ENCODE measurements at places on chromosomes 16 and 17.

- DNase-seq, result no peak
These were observed 236.3 kb downstream of the KCNJ2 start for GRCh38 chr17:70405492-70406220.

GRCh38 chr17:37676115-37676925, 33.1 kb upstream of the DDX52 start:
- DNase-seq, result no peak

- no peak for DNase-seq
These were observed 640.4 kb downstream of the CDH11 start for GRCh38 chr16:64481497-64481896.

DNA sequence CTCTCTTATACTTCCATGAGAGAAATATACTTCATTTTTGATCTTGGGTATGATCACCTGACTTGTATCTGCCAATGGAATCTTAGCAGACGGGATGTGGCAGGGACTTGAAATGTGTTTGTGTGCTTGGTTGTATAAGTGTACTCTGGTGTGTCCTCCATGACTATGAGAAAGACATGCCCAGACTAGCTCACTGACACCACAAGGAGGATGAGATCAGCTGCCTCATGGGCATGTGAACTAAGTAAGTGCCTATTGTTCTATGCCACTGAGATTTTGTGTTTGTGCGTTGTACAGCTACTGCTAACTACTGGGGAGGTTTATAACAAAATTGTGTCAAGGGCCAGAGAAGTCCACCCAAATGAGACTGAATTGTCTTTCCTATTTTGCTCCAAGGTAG, 402.2 kb upstream of the SALL1 start:
- DNase-seq, result no peak

DNA sequence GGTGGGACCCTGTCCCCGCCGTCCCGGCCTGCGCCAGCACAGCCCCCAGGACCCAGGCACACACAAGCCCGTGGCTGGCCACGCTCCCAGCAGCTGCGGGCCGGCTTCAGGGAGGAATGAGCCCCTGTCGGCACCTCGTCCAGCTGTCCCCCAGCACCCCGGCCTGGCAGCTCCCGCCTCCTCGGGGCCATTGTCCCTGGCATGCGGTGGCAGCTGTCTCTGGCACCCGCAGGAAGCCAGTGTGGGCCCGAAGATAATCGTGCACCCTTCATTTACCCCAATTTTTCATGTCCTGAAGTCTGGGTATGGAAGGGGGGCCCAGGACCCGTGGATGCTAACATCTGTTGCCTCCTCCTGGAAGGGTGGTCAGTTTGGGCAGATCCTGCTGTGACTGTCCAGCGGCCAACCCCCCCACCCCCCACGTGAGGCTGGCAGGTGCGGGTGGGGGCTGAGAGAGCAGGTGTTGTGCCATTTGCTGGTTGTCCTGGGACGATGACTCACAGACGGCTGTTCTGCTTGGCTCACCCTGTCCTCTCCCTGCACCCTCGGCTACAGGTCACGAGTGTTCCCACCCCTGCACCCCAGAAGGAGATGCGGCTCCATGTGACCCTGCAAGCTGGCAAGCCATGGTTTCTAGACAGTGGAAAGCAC, 4.0 kb upstream of the LMF1 start:
- no peak for DNase-seq

- DNase-seq, result no peak
These were observed 46.0 kb upstream of the ERCC4 start for GRCh38 chr16:13873835-13874438.

- no peak for DNase-seq
These were observed 338.3 kb downstream of the BCAS3 start for GRCh38 chr17:61015966-61016365.
